NCI-H1436 (cell line): ENCODE measurements at places on chromosomes 2 and 18.
A peak's percentile ranks its signal among the peaks of the same experiment; 100 is the strongest.

DNA sequence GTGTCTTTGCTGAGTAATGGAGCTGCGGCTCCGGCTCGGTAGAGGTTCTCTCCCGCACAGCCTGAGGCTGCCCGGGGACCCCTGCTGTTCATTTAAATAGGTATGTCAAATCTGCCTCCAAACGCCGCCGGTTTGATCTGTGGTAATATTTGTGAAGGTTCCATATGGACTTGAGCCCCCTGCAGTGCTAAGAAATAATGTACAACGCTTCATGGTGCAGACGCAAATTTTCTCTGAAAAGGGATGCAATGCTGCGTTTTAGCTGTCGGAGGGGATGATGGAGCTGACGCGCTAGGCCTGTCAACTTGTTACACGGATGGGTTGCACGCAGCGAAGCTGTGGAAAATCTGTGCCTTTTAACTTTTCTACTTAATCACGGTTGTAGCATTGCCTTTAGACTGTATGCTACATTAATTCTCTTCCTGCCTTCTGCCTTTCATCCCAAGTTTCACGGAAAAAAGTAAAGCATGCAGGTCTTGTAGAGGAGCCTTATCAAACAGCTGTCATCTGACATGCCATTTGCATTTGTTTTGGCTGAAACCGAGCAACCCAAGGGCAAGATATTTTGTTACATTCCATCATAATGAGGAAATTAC, 43.2 kb downstream of the MRPS9 start:
- no peak for DNase-seq

GRCh38 chr2:109662889-109663288, 48.7 kb downstream of the SOWAHC start:
- DNase-seq: no peak

GRCh38 chr2:97750017-97750416, 36.6 kb downstream of the ZAP70 start:
- DNase-seq: no peak

DNA sequence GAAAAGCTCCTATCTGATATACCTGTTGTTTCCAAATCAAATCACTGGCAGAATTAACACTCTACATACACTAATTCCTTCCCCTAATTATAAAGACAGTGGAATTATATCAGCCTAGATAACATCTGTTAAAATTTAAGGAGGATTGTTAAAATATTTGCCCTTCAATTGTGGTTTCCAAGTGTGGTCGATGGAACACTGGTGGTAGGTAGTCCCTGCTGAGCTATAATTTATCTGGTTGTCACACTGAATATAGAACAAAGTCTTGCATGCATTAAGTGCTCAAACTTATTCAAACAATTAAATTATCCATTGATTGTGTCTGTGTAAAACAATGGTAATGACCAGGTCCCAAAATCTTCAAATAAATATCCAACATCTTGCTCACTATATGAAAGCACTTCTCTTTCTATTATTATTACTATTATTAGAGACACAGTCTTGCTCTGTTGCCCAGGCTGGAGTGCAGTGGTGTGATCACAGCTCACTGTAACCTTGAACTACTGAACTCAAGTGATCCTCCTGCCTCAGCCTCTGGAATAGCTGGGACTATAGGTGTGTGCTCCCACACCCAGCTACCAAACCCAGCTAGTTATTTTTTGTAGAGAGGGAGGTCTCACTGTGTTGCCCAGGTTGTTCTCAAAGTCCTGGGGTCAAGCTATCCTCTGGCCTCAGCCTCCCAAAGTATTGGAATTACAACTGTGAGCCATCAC, 12.0 kb downstream of the CDH2 start:
- DNase-seq: no peak

DNA sequence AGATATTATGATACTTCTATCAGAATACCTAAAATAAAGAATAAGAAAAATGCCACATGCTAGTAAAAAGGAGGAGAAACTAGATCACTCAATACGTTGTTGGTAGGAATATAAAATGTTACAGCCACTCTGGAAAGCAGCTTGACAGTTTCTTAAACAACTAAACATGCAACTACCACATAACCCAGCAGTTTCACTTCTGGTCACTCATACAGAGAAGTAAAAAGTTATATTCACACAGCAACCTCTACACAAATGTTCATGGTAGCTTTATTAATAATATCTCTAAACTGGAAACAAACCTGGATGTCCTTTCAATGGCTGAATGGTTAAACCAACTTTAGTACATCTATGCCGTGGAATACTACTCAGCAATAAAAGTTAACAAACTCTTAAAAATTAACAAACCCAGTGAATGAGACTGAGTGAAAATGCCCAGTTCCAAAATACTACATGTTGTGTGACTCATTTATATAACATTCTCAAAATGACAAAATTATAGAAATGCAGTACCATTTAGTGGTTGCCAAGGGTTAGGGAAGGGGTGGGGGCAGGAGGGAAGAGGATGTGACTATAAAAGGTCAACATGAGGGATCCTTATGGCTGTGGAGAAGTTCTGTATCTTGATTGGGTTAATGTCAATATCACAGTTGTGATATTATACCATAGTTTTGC, 124.1 kb downstream of the MMADHC start:
- DNase-seq: no peak

- DNase-seq: no peak
Measured at GRCh38 chr18:3036108-3036507, 23.2 kb upstream of the LPIN2 start.

GRCh38 chr18:33803636-33804035, 225.6 kb downstream of the ASXL3 start:
- no peak for DNase-seq

- DNase-seq: no peak
Measured at GRCh38 chr2:128233790-128234395, 84.8 kb downstream of the HS6ST1 start.

- peak; percentile 64 for DNase-seq
Measured at GRCh38 chr18:75215663-75216062, 5.1 kb downstream of the TSHZ1 start.

DNA sequence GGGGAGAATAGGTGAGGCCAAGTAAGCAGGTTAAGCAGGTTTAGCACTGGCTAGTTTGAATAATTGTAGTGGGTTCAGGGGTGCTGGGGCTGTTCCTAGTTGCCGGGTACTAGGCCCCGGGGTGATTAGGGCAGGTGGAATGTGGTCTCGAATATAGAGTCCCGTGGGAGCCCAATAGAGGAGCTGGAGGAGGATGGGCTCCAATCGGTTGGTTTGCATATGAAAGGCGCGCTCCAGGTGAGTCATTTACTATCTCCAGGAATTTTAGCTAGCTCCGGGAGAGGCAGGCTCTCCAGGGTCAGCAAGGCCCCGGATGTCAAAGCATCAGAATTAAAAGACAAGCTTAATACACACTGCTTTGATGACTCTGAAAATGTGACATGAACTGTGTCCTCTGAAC, 304.0 kb downstream of the ZNF521 start:
- DNase-seq: no peak

- DNase-seq: no peak
Measured at GRCh38 chr2:120576509-120577474, 158.9 kb upstream of the GLI2 start.

- no peak for DNase-seq
Measured at GRCh38 chr18:61606068-61606660, 272.9 kb downstream of the CDH20 start.
